ENCODE measurements at places on chromosomes 11 and 22. TPM values are rescaled to one million over a fixed set of nuclear protein-coding genes. Genes with fewer than 3 reads are reported as not detected.

The APLNR gene
- total RNA-seq: not detected

The THY1 gene
- total RNA-seq: not detected

The SUN2 gene
- 482 TPM for total RNA-seq

The KCTD14 gene
- 0.21 TPM for total RNA-seq

The OR2D2 gene
- total RNA-seq: not detected

The FAM111A gene
- total RNA-seq: 167 TPM

The SOX6 gene
- not detected for total RNA-seq

The RAB38 gene
- total RNA-seq: 0.82 TPM

The CCDC87 gene
- total RNA-seq: 0.55 TPM

The DERL3 gene
- 8.1 TPM for total RNA-seq

The F2 gene
- total RNA-seq: not detected

The INPP5J gene
- total RNA-seq: not detected

The CCDC89 gene
- 0.23 TPM for total RNA-seq

The POU2AF1 gene
- 2.4 TPM for total RNA-seq

The THOC5 gene
- total RNA-seq: 60.7 TPM

The SYT7 gene
- total RNA-seq: not detected

The CXCR5 gene
- total RNA-seq: 0.08 TPM

The PANX2 gene
- not detected for total RNA-seq

The DGCR6 gene
- 1.3 TPM for total RNA-seq

The TMEM218 gene
- total RNA-seq: 17.4 TPM

The MYRF gene
- total RNA-seq: 2.8 TPM

The GLYAT gene
- total RNA-seq: not detected

The TTC36 gene
- 0.99 TPM for total RNA-seq

The ZBTB16 gene
- 16.4 TPM for total RNA-seq

The DDTL gene
- total RNA-seq: not detected

The SYT12 gene
- not detected for total RNA-seq

The LIN7C gene
- 18.9 TPM for total RNA-seq

The CTSW gene
- 413 TPM for total RNA-seq

The TMEM179B gene
- total RNA-seq: 37.3 TPM

The OR52H1 gene
- total RNA-seq: not detected

The MUC2 gene
- total RNA-seq: not detected

The LARGE1 gene
- total RNA-seq: 0.58 TPM

The IFITM10 gene
- total RNA-seq: 0.63 TPM

The INTS4 gene
- 51.2 TPM for total RNA-seq

The PHLDA2 gene
- total RNA-seq: 1.3 TPM

The FOXRED1 gene
- 46.5 TPM for total RNA-seq

The FREY1 gene
- total RNA-seq: 2.1 TPM

The SNX32 gene
- total RNA-seq: 1.6 TPM

The ART5 gene
- total RNA-seq: not detected

The ANO9 gene
- 78.9 TPM for total RNA-seq

The PLEKHA7 gene
- 0.50 TPM for total RNA-seq

The PHF21B gene
- total RNA-seq: not detected

The GDPD4 gene
- total RNA-seq: not detected

The LRP4 gene
- total RNA-seq: not detected

The KCNJ4 gene
- total RNA-seq: not detected

The GRAMD1B gene
- total RNA-seq: 22.8 TPM

The EIF3M gene
- 226 TPM for total RNA-seq

The MEI1 gene
- total RNA-seq: 48.1 TPM
